Stimulated activated CD4-positive, alpha-beta T cell treated with anti-CD3 and anti-CD28 coated beads, TNF-alpha, amount 100 ng/mL, for 24 hours (primary cell): ENCODE measurements at places on chromosomes 3 and 15.

DNA sequence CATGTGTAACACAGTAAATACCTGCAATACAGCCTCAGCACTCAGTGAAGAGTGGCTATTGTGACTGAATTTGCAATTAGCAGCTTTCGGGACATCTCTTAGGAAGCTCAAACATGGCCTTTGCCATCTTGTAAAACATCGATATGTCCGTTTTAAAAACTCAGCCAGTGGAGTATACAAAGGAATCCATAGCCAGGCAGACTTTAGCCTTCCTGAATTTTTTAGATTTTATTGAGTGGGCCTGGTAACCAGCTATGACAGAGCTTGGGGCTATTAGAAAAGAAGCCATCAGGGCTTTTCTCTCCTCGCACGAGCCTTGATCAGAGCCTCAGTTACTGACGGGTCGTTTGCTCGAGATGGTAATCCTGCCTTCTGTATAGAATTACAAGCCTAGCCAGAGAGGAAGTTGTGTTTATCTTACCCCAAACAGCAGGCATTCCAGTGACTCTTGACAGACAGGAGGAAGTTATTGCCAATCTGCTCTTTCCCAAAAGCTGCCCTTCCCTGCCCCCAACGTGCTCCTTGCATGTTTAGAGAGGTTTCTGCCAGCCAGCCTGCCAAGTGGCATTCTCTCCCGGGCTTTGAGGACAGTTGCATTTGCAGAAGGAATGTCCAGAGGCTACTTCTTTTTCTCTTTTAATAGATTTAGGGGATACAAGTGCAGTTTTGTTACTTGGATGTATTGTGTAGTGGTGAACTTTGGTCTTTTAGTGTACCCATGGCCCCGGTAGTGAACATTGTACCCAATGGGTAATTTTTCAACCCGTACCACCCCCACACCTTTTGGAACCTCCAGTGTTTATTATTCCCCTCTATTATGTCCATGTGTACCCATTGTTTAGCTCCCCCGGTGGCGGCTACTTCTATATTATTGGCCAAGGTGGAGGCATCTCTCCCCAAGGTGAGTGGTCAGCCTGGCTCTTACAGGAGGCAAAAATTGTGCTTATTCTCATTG, 40.6 kb downstream of the ITPR1 start:
- no peak for DNase-seq

GRCh38 chr15:40468898-40469331, 1.9 kb upstream of the CHST14 start:
- DNase-seq = no peak

DNA sequence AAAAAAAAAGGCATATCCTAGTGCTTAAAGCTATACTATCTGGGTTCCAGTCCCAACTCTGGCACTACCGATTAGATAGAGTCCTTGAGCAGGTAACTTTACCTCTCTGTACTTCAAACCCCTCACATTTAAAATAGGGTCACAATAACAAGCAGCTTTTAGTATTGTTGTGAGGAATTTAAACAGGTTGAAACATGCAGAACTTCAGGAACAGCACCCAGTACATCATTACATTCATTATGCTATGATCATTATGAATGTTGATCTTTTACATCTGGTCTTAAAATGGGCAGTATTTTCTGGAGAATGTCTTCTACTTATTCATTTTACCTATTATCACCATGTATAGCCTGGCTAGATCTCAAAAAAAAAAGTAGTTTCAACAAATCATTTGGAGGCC, 176.1 kb upstream of the CCDC54 start:
- DNase-seq = no peak

DNA sequence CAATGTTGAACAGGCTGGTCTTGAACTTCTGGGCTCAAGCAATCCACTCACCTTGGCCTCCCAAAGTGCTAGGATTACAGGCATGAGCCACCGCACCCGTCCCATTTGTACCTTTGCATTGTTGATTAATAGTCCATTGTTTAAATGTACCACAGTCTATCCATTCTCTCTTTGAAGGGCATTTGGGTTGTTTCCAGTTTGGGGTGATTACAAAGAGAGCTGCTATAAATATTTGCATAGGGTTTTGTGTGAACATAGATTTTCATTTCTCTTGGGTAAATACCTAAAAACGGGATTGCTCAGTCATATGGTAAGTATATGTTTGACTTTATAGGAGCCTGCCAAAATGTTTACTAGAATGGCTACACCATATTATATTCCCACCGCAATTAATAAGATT, 13.7 kb upstream of the PTPRG start:
- no peak for DNase-seq

DNA sequence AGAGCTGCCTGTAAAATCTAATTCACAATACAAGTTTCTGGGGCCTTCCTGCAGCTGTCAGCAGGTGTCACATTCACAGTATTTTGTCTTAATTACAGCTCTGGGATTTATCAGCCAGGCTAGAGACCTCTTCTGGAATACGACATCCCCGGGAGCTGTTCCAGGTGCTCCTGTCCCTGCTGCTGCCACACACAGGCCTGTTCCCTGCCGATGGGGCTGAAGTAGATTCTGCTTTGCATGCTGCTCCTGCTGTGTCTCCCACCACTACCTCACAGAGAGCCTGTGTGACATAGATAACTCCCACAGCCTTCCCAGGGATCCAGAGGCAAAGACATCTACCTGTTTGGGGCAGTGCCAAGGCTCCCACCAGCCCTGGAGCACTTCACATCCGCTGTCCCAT, 20.4 kb downstream of the COLQ start:
- no peak for DNase-seq
